NCI-H187 treated with DMSO at 0.1 percent for 48 hours (cell line): ENCODE measurements at places on chromosomes 6 and 20.

GRCh38 chr6:89364586-89364985 lies 12.1 kb upstream of the UBE2J1 start:
- DNase-seq = no peak

GRCh38 chr6:15628499-15629131 lies 34.2 kb downstream of the DTNBP1 start:
- no peak for DNase-seq

GRCh38 chr6:19976411-19977129 lies 139.4 kb downstream of the ID4 start:
- DNase-seq = no peak

GRCh38 chr6:92196325-92196724 lies 1223.0 kb downstream of the EPHA7 start:
- no peak for DNase-seq

DNA sequence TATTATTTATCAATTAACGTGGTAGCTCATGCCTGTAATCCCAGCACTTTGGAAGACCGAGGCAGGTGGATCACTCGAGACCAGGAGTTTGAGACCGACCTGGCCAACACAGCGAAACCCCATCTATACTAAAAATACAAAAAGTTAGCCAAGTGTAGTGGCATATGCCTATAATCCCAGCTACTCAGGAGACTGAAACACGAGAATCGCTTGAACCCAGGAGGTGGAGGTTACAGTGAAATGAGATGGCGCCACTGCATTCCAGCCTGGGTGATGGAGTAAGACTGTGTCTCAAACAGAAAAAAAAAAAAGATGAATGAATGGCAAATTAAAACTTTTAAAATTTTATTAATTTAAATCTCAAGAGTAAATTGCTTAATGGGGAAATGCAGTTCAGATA lies 299.6 kb downstream of the CLVS2 start:
- DNase-seq = no peak

GRCh38 chr6:31935021-31935420 lies 7.5 kb downstream of the C2 start:
- no peak for DNase-seq

DNA sequence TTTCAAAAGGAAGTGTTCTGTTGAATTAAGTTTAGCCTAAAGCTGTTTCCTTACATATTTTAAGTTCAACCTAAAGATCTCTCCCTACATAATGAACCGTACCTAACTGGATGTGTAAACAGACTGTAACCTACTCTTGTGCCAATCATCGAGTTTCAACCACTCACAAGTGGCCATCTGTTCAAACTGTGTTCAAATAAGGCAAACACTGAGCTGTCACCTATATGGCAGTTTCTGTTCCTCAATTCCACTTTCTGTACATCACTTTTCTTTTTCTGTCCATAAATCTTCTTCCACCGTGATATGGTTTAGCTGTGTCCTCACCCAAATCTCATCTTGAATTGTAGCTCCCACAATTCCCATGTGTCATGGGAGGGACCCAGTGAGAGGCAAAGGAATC lies 428.6 kb downstream of the HACE1 start:
- DNase-seq = no peak

DNA sequence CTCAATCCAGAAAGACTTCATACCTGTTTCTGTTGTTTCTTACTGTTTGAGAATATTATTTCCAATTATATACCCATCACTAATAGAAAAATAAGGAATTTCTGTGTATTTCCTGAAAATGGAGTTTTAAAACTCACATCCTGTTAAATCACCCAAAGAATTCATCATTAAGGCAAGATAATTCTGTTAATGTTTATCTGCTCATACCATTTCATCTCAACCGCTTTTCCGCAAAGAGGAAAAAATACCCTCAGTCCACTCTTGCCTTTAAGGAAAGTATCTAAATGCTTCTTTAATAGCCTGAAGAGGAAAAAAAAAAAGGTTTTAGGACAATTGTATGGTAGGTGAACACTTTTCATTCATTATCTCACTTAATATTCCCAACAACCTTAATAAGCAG lies 7.3 kb downstream of the TPMT start:
- no peak for DNase-seq

- DNase-seq = no peak
Measured at GRCh38 chr20:47757145-47758035, 27.9 kb downstream of the SULF2 start.

GRCh38 chr6:26183237-26183580 lies 96.0 kb downstream of the HFE start:
- no peak for DNase-seq

GRCh38 chr6:5086294-5086890 lies 1.3 kb downstream of the PPP1R3G start:
- DNase-seq = no peak

GRCh38 chr6:92122746-92123145 lies 1296.6 kb downstream of the EPHA7 start:
- DNase-seq = no peak

DNA sequence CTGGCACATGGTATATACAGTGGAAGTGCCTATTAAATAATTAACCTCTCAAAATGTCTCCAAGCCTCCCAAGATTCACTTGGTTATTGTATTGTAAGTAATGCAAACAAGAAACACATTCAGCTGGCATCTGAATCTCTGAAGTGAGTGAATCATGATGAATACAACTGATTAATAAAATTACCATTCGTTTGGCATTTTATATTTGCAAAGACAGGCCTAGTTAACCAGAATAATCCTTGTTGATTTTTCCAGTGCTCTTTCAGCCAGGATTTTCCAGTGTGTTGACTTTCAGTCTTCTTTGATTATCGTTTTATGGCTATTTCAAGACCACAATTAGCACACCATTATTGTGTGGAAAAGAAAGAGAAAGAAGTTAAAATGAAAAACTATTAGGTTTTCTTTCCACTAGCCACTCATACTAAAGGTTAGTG lies 20.3 kb downstream of the SLC22A2 start:
- no peak for DNase-seq

- DNase-seq = no peak
Measured at GRCh38 chr6:132207991-132208390, 193.3 kb downstream of the MOXD1 start.

- no peak for DNase-seq
Measured at GRCh38 chr6:31821301-31822035, 6.1 kb upstream of the HSPA1B start.

GRCh38 chr20:12698817-12699216 lies 310.0 kb upstream of the SPTLC3 start:
- DNase-seq = no peak
